Omental fat pad (tissue), 4 donors: ENCODE measurements at places on chromosomes 1 and 21.

DNA sequence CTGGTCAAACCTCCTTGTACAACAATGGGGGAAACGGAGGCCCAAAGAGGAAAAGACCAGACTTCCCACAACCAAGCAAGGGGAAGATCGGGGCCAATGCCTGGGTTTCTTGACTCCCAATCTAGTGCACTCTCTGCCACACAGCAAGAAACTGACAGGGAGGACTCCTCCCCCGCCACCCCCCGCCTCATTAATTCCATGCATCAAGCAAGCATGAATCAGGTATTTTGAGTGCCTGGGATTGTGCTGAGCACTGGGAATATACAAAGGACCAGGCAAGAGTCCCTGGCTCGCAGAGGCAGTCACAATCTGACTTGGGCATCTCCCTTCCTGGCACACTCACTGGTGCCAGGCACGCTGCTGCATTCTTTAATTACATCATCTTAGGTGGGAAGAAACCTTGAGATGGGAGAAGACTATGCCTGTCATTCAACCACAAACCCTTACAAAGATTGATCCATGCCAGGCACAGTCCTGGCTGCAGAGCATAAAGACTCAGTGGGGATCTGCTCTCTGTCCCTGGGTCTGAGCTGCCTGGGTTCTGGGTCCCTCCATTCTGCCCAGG is 4.4 kb upstream of the KCNC4 start:
- no peak for DNase-seq

GRCh38 chr1:194829492-194829891 is 1643.1 kb upstream of the B3GALT2 start:
- no peak for DNase-seq

GRCh38 chr1:22709227-22709626 is 1.4 kb upstream of the EPHB2 start:
- no peak for DNase-seq

DNA sequence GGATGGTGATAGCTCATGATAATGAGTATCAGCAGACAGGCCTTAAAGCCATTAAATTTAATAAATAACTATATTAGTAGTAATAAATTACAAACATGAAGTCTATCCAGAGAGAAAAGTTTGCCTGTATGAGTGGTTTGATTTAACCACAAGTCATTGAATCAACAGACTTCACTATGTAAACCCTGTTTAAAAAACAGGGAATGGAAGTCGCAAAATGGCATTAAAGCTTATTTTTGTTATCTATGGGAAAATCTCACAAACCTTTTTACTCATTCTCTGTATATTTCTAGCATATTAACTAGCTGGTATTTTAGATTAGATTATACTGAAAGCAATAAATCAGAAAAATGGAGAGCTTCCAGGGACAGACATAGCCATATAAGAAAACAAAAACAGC is 45.3 kb downstream of the SASS6 start:
- DNase-seq, result no peak

DNA sequence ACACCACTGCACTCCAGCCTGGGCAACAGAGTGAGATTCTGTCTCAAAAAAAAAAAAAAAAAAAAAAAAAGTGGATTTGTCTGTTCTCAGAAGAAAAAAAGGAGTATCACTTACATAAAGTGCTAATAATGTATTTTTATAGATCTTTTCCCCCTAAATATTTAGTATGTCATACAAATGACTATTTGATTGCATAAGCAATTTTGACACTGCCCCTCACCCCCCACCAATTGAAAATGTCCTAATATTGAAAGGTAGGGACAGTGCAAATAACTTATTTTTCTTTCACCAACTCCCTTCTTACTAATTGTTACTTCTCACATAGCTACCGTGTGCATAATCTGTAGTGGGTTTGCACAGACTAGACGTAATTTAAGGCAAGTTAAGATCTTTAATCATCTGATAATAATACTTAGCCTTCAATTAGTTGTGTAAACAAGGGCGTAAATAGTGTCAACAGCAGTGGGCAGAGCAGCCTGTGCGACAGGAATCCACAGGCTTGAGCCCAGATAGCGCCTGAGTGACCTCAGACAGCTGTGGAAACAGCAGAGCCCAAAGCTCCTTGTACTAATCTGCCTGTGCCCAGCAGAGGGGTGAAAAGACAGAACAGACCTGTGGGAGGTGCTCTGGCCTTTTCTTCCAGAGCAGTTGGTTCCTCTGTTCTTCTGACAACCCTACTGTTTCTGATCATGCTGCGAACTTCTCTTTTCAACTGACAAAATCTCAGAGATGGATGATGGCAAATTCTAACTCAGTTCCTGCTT is 4.5 kb upstream of the IER5 start:
- no peak for DNase-seq

DNA sequence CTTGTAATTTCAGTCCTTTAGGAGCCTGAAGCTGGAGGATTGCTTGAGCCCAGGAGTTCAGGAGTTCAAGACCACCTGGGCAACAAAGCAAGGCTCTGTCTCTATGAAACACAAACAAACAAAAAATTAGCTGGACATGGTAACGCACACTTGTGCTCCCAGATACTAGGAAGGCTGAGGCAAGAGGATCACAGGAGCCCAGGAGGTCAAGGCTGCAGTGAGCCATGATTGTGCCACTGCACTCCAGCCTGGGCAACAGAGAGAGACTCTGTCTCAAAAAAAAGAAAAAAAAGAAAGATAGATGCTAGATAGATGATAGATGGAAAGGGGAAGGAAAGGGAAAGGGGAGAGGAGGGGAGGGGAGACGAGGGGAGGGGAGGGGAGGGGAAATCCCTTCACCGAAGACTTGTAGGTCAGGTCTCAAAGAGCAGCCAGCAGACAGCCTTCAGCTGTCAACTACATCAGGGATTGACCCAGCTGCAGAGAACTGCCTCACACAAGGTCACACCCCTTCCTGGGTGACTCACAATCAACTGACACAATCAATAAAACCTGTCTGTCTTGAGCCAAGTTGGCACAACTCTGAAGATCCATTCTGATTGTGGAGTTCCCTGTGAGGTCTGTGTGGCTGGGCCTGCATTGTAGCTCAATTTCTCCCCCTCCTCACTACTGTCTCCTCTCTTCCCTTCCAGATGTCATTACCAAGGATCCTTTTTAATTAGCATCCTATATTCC is 200.6 kb downstream of the RGS7 start:
- DNase-seq, result no peak

- DNase-seq, result no peak
Observed at GRCh38 chr21:18608226-18608625, 204.6 kb upstream of the TMPRSS15 start.

DNA sequence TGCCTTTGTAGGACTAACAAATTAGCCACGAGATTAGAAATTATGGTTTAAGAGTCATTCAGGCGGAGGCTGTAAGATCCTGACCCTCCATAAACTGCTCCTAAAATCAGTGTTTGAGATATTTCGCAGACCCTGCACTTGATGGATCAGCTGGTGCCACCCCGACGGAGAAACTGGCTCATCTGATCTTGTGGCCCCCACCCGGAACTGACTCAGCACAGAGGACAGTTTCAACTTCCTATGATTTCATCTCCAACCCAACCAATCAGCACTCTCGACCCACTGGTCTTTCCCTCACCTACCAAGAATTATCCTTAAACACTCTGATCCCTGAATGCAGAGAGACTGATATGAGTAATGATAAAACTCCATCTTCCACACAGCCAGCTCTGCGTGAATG is 3.7 kb upstream of the JAM2 start:
- DNase-seq, result no peak

GRCh38 chr1:20093940-20094391 is 24.0 kb downstream of the PLA2G5 start:
- no peak for DNase-seq

DNA sequence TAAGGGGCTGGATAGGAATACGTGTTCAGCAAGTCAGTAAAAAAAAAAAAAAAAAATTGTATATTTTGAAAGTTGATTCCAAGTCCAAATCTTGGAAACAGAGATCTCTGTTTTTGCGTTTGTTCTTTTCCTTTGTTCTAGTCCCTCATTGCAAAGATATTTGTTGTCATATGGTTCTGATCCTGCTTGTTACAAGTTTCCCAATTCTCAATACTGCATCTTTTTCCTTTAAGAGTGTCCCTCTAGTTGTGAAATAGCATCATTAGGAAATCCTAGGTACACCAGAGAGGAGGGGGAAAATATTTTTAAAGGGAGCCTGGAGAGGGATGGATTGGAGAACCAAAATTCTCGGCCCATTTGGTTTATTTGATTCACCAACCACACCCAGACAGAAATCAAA is 152.2 kb upstream of the C1orf105 start:
- DNase-seq, result no peak

GRCh38 chr1:190479050-190479397 is 1.4 kb upstream of the BRINP3 start:
- no peak for DNase-seq

GRCh38 chr1:162847839-162848453 is 13.0 kb downstream of the CCDC190 start:
- DNase-seq, result peak; percentile 94

DNA sequence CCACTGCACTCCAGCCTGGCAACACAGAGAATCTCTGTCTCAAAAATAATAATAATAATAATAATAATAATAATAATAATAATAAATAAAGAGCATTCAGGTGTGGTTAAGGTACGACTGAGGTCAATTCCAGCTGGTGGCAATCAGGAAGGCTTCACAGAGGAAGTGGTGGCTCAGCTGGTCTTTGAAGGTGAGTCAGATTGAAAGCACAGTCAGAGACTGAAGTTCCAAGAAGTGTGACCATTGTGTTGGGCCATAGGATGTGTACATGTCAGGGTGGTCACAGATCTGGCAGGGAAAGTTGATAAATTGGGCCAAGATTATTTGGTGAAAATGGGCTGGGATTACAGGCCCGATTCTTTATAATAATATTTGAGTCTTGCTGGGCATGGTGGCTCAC is 31.0 kb upstream of the MED18 start:
- no peak for DNase-seq

GRCh38 chr21:39696618-39697017 is 48.4 kb upstream of the IGSF5 start:
- DNase-seq, result no peak

DNA sequence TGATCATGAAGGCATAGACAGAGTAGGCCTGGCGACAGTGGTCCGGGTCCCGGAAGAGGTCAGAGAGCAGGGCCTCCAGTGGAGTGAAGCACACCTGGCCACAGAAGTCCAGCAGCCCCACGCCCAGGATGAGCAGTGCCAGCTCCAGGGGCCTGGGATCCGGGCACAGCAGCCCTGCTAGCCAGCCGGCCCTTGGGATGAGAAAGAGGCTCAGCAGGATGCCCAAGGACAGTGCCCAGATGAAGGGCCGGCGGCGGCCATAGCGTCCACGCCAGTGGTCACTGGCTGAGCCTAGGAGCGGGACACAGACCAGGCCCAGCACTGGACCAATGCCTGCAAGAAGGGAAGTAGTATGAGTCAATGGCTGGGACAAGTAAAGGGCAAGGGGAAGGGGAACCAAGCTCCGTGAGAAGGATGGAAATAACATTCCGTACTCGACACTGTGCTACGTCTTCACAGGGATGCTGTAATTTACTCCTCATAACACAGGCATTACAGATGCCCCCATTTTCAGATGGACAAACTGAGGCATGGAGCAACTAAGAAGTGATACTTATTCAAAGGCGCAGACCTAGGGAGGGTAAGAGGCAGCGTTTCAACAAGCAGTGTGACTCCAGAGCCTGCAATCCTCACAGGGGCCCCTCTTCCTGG is 16.9 kb downstream of the SLC45A3 start:
- DNase-seq, result no peak

DNA sequence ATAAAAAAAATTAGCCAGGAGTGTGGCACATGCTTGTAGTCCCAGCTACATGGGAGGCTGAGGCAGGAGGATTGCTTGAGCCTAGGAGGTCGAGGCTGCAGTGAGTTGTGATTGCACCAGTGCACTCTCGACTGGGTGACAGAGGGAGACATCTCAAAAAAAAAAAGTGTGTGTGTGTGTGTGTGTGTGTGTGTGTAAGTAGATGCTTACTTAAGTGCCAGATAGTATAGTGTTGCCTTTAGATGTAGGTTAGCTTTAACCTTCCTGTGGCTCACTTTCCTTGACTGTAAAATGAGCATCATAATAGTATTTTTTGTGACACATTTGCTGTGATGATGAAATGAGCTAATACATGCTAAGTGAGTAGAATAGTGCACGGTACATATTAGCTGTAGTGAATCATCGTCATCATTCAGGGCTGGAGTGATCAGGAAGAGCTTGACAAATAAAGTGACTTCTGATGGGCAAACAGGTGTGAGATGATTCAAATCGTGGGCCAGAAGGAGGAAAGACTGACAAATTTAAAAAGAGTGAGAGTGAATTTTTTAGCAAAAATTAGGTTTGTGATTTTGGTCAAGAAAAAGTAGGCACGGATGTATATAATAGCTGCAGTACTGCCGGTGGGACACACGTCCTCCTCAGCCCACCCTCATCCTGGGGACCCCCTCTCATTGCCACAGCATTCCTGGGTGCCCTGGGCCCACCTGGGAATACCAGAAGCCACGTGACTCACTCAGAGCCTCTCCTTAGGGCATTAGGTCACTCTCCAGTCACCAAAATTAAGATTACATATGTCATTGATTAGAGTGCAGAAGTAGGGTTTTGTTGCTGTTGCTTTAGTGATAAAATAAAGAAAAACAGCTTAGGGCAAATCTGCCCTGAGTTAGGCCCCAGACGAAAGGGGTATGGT is 33.9 kb downstream of the EIF2D start:
- no peak for DNase-seq

DNA sequence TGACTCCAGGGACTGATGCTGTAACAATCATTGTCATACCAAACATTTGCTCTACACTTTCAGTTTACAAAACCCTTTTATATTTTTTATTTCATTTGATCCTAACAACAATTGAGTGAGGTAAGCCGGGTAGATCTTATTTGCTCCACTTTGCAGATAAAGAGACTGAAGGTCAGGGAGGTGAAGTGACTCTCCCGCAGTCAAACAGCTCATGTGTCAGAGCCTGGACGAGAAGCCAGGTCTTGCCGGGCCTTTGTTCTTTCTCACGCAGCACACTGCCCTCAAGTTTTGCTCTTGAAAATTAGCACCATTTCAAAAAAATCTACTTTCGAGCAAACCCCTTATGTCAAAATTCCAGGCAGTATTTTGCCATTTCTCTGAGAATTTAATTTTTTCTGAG is 65.2 kb downstream of the CD247 start:
- no peak for DNase-seq

- DNase-seq, result no peak
Observed at GRCh38 chr1:39224295-39224829, 19.9 kb downstream of the MACF1 start.

- DNase-seq, result no peak
Observed at GRCh38 chr1:197144570-197145325, 1.7 kb downstream of the ASPM start.

DNA sequence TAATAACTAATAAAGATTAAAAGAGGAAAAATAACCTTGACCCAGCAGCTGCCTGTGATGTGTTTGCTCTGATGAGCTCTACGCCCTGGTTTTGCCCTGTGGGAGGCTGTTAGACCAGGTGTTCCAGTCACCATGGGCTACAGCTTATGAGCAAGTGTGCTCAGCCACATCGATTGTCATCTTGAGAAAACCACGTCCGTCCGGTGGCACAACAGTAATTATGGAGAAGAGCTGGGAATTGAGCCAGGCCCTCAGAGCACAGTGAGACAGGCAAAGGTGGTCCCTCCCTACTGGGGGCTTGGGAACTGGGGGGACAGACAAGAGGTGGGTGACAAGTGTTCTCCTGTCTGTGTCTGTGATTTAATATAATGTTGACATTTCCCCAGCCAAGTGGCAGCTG is 420.5 kb downstream of the MATN1 start:
- no peak for DNase-seq
